GM04504 (cell line): ENCODE measurements at places on chromosomes 4 and X.

DNA sequence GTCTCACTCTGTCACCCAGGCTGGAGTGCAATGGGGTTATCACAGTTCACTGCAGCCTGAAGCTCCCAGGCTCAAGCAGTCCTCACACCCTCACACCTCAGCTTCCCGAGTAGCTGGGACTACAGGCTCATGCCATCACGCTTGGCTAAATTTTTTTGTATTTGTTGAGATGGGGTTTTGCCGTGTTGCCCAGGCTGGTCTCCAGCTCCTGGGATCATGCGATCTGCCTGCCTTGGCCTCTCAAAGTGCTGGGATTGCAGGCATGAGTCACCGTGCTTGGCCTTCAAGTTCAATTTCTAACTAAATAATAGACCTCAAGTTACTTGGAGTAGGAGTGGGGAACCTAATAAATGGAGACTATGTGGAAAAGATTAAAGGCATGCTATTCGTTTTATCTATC, 48.9 kb downstream of the MND1 start:
- peak; percentile 48 for DNase-seq

GRCh38 chr4:8329859-8330761, 60.6 kb downstream of the HTRA3 start:
- no peak for DNase-seq

DNA sequence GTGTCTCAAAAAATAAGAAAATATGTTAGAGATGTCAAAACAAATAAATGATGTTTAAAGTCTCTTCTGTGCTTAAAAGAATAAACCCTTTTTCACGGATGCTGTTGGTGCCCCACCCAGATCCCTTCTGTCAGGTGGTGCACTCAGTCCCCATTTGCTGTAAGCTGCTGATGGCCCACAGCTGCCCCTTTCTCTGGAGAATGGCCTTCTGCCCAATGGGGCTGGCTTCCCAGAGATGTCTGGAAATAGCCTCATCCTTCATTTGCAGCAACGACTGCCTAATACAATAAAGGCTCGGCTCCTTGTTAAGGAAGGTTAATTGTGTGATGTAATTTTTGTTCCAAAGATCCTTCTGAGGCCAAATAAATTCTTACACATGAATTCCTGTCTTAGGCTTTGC, 31.8 kb downstream of the ETNPPL start:
- DNase-seq = no peak

- DNase-seq = no peak
Measured at GRCh38 chr4:89099471-89099870, 11.9 kb upstream of the TIGD2 start.

DNA sequence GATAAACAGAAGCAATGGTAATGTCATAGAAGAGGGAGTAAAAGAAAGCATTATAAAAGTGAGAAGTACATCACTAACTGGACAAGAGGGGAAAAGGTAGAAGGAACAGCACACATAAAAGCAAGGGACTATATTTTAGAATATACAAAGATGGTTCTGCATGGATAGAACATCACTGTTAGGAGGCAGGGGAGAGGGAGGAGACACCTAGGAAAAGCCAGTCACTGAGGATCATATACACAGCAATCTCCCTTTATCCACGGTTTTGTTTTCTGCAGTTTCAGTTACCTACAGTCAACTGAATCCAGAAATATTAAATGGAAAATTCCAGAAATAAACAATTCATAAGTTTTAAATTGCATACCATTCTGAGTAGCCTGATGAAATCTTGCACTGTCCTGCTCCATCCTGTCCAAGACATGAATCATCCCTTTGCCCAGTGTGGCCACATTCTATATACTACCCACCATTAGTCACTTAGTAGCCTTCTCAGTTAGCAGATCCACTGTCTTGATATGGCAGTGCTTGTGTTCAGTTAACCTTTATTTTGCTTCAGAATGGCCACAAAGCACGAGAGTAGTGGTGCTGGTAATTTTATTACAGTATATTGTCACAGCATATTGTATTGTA, 74.2 kb downstream of the PPA2 start:
- DNase-seq = peak; percentile 61
